ENCODE measurements at places on chromosomes 13 and 19. TPM values are rescaled to one million over a fixed set of nuclear protein-coding genes. Genes with fewer than 3 reads are reported as not detected.

- peaks cover 20% of the 10 kb centered on the region for H3K4me1 ChIP-seq
- no peak for DNase-seq
- H3K4me3 ChIP-seq, result no peak within 1 kb of the TSS
- no peaks in the 10 kb centered on the region for H3K27me3 ChIP-seq
Measured at GRCh38 chr19:18274219-18274780, at the start of gene IQCN. Gene IQCN, minus strand, starts transcription at chr19:18274452. Its CDS starts 4,974 bp downstream, at chr19:18269478.

The ABCA7 gene
- total RNA-seq, result 0.82 TPM

DNA sequence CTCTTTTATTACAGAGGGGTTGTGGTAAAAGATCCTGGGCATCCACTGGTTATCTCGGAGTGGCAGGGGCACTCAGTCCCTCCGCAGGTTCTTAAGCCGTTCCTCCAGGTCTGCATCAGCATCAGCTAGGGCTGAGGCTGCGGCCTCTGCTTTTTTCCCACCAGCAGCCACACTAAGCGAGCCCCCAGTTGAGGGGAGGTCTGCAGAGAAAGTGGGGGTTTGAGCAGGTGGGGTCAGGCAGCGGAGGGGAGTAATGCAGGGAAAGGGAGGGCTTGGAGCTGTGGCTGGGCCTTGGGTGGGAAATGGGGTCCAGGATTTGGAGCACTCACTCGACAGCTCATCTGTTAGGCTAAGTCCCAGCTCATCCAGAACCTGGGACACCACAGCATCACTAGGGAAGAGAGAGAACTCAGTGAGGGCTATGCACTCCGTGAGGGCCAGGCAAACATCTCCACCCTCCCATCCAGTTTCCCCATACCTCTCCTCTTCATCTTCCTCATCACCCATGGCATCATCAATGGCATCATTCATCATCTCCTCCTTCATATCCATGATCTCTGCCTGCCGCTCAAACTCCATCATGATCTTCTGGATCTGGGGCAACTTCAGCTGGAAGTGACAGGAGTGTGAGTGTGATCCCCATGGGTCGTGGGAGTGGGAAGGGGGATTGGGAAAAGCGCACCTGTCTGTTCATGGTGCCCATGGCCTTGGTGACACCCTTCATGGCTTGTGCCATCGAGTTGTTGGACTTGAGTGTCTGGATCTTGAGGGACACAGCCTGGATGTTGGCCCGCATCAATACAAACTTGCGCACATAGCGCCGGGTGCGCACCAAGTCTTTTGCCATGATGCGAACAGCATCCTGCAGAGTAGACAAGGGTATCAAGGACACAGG lies 3.1 kb downstream of the CHMP2A start:
- peaks cover 95% of the 10 kb centered on the region for H3K36me3 ChIP-seq
- no peak for DNase-seq
- H3K4me3 ChIP-seq, result no peak overlapping the region

DNA sequence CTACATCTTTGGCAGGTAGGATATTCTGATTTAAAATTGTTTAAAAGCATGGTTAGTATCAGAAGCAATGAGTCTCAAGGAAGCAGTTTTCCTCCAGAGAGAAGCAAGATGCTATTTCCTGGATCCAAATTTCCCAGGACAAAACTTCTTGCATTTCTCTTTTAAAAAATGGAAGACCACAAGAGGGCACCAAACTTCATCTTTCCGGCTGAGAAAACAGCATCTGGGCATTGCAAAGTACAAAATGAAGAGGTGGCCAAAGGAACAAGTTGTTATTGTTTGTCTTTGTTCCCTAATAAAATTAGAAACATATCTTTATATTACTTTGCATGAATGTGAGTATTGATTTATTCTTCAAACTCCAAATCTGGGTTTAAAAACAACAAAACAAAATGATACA lies 60.0 kb upstream of the LRCH1 start:
- H3K4me1 ChIP-seq, result no peaks in the 10 kb centered on the region
- H3K4me3 ChIP-seq, result no peak overlapping the region
- H3K27ac ChIP-seq, result no peak overlapping the region
- no peaks in the 10 kb centered on the region for H3K27me3 ChIP-seq
- H3K36me3 ChIP-seq, result no peaks in the 10 kb centered on the region
- no peak for DNase-seq

The ZNF726 gene
- 7.3 TPM for total RNA-seq

DNA sequence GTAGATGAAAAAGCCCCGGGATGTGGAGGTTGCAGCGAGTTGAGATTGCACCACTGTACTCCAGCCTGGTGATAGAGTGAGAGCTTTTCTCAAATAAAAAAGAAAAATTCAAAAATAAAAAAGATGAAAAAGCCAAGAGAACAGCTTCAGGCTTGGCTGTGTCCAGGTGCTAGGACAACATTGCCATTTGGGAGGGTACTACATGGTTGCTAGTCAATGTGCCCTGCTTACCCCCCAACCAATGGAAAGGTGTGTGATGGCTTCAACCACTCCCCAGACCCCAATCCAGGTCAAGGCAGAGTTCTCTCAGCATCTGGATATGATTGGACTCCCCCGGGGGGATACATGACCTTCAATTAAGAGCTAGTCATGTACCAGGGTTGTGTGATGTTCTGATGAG lies 2.3 kb upstream of the ANKLE1 start:
- H3K27ac ChIP-seq, result no peak overlapping the region
- no peak overlapping the region for H3K4me3 ChIP-seq
- DNase-seq, result no peak
- H3K27me3 ChIP-seq, result peaks cover 14% of the 10 kb centered on the region
- peaks cover 16% of the 10 kb centered on the region for H3K4me1 ChIP-seq

The TMPRSS9 gene
- total RNA-seq, result not detected

GRCh38 chr19:4297901-4298809 lies 4.0 kb downstream of the TMIGD2 start:
- H3K36me3 ChIP-seq, result no peaks in the 10 kb centered on the region
- no peaks in the 10 kb centered on the region for H3K4me1 ChIP-seq
- no peak overlapping the region for H3K4me3 ChIP-seq
- no peak for DNase-seq
- H3K27ac ChIP-seq, result no peak overlapping the region

GRCh38 chr13:52925775-52926285 lies 77.4 kb upstream of the PCDH8 start:
- DNase-seq, result no peak
- H3K4me1 ChIP-seq, result no peaks in the 10 kb centered on the region
- H3K27me3 ChIP-seq, result no peaks in the 10 kb centered on the region
- no peaks in the 10 kb centered on the region for H3K36me3 ChIP-seq

- no peak overlapping the region for H3K27ac ChIP-seq
- no peaks in the 10 kb centered on the region for H3K27me3 ChIP-seq
- H3K36me3 ChIP-seq, result peaks cover 28% of the 10 kb centered on the region
- H3K4me3 ChIP-seq, result no peak overlapping the region
- peaks cover 67% of the 10 kb centered on the region for H3K4me1 ChIP-seq
Measured at GRCh38 chr19:1243768-1244692, 2.5 kb downstream of the ATP5F1D start.

The CDC16 gene
- total RNA-seq, result 27.2 TPM

GRCh38 chr13:99356262-99357091 lies 49.3 kb upstream of the GPR183 start:
- H3K36me3 ChIP-seq, result peaks cover 19% of the 10 kb centered on the region
- peak overlapping the region; percentile 20 for H3K4me3 ChIP-seq
- peak overlapping the region; percentile 92 for H3K27ac ChIP-seq
- peak; percentile 100 for DNase-seq
- H3K27me3 ChIP-seq, result no peaks in the 10 kb centered on the region

The CACNG8 gene
- not detected for total RNA-seq

GRCh38 chr13:41774605-41775218 lies 186.2 kb downstream of the VWA8 start:
- H3K36me3 ChIP-seq, result peaks cover 4% of the 10 kb centered on the region
- no peak overlapping the region for H3K27ac ChIP-seq
- no peak for DNase-seq
- H3K4me1 ChIP-seq, result no peaks in the 10 kb centered on the region
- no peak overlapping the region for H3K4me3 ChIP-seq
- no peaks in the 10 kb centered on the region for H3K27me3 ChIP-seq

GRCh38 chr19:35063940-35064818 lies 22.7 kb downstream of the HPN start:
- DNase-seq, result no peak
- H3K4me3 ChIP-seq, result no peak overlapping the region
- H3K27ac ChIP-seq, result no peak overlapping the region
- no peaks in the 10 kb centered on the region for H3K36me3 ChIP-seq

- peaks cover 10% of the 10 kb centered on the region for H3K27me3 ChIP-seq
- peak within 1 kb of the TSS; percentile 57 for H3K27ac ChIP-seq
- peaks cover 6% of the 10 kb centered on the region for H3K4me1 ChIP-seq
- peaks cover 4% of the 10 kb centered on the region for H3K36me3 ChIP-seq
Measured at GRCh38 chr13:52010890-52011631, at the start of gene ATP7B. Gene ATP7B, minus strand, starts transcription at chr13:52011450. Its CDS starts 113 bp downstream, at chr13:52011337.

The KLK12 gene
- not detected for total RNA-seq

The WDR87 gene
- total RNA-seq, result 0.03 TPM

- H3K4me1 ChIP-seq, result peaks cover 2% of the 10 kb centered on the region
- no peak overlapping the region for H3K4me3 ChIP-seq
- DNase-seq, result no peak
- peaks cover 39% of the 10 kb centered on the region for H3K36me3 ChIP-seq
- no peak overlapping the region for H3K27ac ChIP-seq
- no peaks in the 10 kb centered on the region for H3K27me3 ChIP-seq
Measured at GRCh38 chr19:43664018-43664417, 6.0 kb downstream of the PLAUR start.

The PSG11 gene
- not detected for total RNA-seq

The IRS2 gene
- total RNA-seq, result 6.0 TPM

The SERTAD1 gene
- total RNA-seq, result 38.1 TPM

- no peaks in the 10 kb centered on the region for H3K27me3 ChIP-seq
- H3K36me3 ChIP-seq, result no peaks in the 10 kb centered on the region
- no peaks in the 10 kb centered on the region for H3K4me1 ChIP-seq
- DNase-seq, result no peak
- no peak overlapping the region for H3K27ac ChIP-seq
- H3K4me3 ChIP-seq, result no peak overlapping the region
Measured at GRCh38 chr13:35784286-35784951, 307.9 kb upstream of the MAB21L1 start.

The OVOL3 gene
- not detected for total RNA-seq

- no peak overlapping the region for H3K27ac ChIP-seq
- H3K4me3 ChIP-seq, result no peak overlapping the region
- no peak for DNase-seq
Measured at GRCh38 chr13:27264648-27265047, 6.0 kb upstream of the RASL11A start.

The SLC25A41 gene
- total RNA-seq, result not detected

GRCh38 chr19:4640247-4641000 lies 1.1 kb downstream of the TNFAIP8L1 start:
- H3K27me3 ChIP-seq, result no peaks in the 10 kb centered on the region
- peak overlapping the region; percentile 76 for H3K4me3 ChIP-seq
- DNase-seq, result no peak
- no peak overlapping the region for H3K27ac ChIP-seq
- no peaks in the 10 kb centered on the region for H3K36me3 ChIP-seq

- H3K36me3 ChIP-seq, result no peaks in the 10 kb centered on the region
- H3K4me3 ChIP-seq, result no peak overlapping the region
- peaks cover 10% of the 10 kb centered on the region for H3K27me3 ChIP-seq
- H3K27ac ChIP-seq, result no peak overlapping the region
Measured at GRCh38 chr13:52846567-52847321, 1.7 kb downstream of the PCDH8 start.

The SULT2A1 gene
- total RNA-seq, result not detected

- no peak overlapping the region for H3K4me3 ChIP-seq
- no peak overlapping the region for H3K27ac ChIP-seq
- H3K4me1 ChIP-seq, result peaks cover 3% of the 10 kb centered on the region
- no peak for DNase-seq
Measured at GRCh38 chr19:13803038-13803437, 7.8 kb downstream of the ZSWIM4 start.
